Activated naive CD4-positive, alpha-beta T cell treated with anti-CD3 and anti-CD28 coated beads for 36 hours (primary cell): ENCODE measurements at places on chromosomes 6 and 20. TPM values are rescaled to one million over a fixed set of nuclear protein-coding genes. Genes with fewer than 3 reads are reported as not detected.

GRCh38 chr20:38579921-38580320 is 1.1 kb upstream of the ADIG start:
- no peak overlapping the region for H3K27ac ChIP-seq
- no peak overlapping the region for H3K4me3 ChIP-seq
- H3K27me3 ChIP-seq: no peaks in the 10 kb centered on the region
- no peaks in the 10 kb centered on the region for H3K4me1 ChIP-seq
- no peak for DNase-seq

- H3K4me3 ChIP-seq: no peak overlapping the region
- H3K27ac ChIP-seq: no peak overlapping the region
Observed at GRCh38 chr6:36627801-36628246, 33.7 kb downstream of the SRSF3 start.

DNA sequence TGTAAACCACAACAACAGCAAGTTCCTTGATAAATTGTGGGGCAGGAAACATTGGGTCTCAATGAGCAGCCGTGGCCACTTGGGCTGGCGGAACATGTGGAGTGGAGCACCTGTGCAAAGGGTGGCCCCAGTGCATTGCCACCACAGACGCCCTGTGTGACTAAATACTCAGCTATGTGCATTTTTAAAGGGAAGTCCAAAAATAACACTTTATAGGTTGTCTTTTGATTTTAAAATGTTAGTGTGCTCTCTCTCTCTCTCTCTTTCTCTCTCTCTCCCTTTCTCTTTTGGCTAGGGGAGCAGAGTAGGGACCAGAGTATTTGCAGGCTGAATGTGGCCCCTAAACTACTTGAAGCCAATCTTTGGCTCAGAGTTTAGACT is 236.3 kb downstream of the BCAS1 start:
- H3K4me1 ChIP-seq: peaks cover 53% of the 10 kb centered on the region
- H3K27ac ChIP-seq: no peak overlapping the region
- no peak overlapping the region for H3K4me3 ChIP-seq
- no peaks in the 10 kb centered on the region for H3K36me3 ChIP-seq
- no peak for DNase-seq

DNA sequence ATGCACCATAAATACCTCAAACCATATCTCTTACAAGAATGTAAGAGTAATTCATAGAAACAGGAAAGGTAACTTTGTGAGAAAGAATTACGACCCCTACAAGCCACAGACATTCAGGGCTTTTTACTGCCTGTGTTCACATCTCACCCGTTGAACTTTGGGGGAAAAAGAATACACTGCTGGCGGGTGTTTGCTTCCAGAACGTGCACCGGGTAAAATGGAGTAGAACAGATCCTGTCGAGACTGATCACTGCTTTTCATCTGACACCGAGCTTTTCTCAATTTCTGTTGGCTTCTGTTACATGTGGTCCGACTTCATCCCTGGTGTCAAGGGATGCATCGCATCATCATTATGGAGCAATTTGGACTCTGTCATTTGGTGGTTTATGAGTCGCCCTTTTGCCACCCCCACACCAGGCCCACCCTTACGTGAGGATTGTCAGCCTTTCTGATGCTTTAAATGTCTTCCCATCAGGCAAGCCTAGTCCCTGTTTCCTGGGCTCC is 219.2 kb upstream of the ZFP64 start:
- peak overlapping the region; percentile 17 for H3K27ac ChIP-seq
- DNase-seq: no peak
- H3K4me1 ChIP-seq: peaks cover 61% of the 10 kb centered on the region
- H3K4me3 ChIP-seq: peak overlapping the region; percentile 20
- H3K36me3 ChIP-seq: peaks cover 6% of the 10 kb centered on the region

DNA sequence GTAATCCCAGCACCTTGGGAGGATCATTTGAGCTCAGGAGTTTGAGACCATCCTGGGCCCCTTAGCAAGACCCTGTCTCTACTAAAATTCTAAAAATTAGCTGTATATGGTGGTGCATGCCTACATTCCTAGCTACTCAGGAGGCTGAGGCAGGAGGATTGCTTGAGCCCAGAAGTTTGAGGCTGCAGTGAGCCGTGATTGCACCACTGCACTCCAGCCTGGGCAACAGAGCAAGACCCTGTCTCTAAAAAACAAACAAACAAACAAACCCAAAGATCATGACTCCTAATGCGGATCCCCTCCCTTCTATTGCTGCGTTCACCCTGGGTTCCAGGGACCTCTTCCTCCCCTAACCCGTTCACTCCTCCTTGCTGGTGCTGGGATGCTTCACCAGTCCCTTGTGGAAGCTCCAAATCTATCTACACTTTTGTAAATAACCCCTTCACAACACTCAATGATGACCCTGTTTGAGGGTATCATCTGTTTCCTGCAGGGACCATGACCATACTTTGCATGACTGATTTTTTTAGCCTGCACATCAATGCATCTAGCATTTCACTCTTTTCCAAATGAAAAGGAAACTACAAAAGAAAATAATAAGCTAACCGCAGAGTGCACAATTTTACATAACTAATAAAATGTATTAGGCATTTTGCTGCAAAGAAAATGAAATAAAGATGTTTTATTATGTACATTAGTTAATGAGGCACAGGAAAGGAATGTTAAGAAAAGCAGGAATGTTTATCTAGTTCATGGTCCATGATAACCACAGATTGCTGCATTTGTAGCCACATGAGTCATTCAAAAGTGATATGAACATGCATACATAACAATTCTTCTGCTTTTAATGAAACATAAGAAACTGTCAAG is 30.5 kb upstream of the IPCEF1 start:
- H3K4me3 ChIP-seq: no peak overlapping the region
- DNase-seq: no peak
- H3K27ac ChIP-seq: no peak overlapping the region
- no peaks in the 10 kb centered on the region for H3K4me1 ChIP-seq
- H3K27me3 ChIP-seq: peaks cover 11% of the 10 kb centered on the region

DNA sequence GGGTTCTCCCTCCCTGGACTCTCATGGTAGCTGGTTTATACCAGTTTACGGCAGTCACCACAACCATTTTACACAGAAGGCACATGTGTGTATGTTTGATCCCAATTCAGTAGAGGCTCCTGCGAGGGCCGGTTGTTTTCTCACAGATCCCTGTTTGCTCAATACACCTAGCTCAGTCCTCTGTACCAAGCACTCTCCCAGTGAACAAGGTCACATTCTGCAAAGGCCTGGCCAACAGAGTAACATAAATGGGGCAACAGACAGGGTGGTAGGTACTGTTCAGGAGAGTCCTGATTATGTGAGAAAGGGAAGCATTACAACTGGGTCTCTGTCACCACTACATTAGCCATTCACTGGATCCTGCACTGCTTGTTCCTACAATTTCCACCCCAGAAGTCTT is 84.4 kb downstream of the ELOVL5 start:
- H3K27ac ChIP-seq: no peak overlapping the region
- no peak for DNase-seq
- peaks cover 2% of the 10 kb centered on the region for H3K4me1 ChIP-seq

GRCh38 chr20:21096321-21097043 is 9.7 kb downstream of the LINC00237 start:
- no peaks in the 10 kb centered on the region for H3K36me3 ChIP-seq
- H3K27me3 ChIP-seq: peaks cover 63% of the 10 kb centered on the region
- peaks cover 12% of the 10 kb centered on the region for H3K4me1 ChIP-seq
- H3K27ac ChIP-seq: no peak overlapping the region
- peak; percentile 14 for DNase-seq

- H3K27me3 ChIP-seq: no peaks in the 10 kb centered on the region
- DNase-seq: peak; percentile 43
- no peak overlapping the region for H3K27ac ChIP-seq
Observed at GRCh38 chr6:112037783-112038216, 16.1 kb upstream of the CCN6 start.

- DNase-seq: peak; percentile 71
- H3K27me3 ChIP-seq: no peaks in the 10 kb centered on the region
- peaks cover 68% of the 10 kb centered on the region for H3K4me1 ChIP-seq
- peak overlapping the region; percentile 85 for H3K4me3 ChIP-seq
Observed at GRCh38 chr6:33205191-33206026, 954 bp downstream of the HSD17B8 start.

DNA sequence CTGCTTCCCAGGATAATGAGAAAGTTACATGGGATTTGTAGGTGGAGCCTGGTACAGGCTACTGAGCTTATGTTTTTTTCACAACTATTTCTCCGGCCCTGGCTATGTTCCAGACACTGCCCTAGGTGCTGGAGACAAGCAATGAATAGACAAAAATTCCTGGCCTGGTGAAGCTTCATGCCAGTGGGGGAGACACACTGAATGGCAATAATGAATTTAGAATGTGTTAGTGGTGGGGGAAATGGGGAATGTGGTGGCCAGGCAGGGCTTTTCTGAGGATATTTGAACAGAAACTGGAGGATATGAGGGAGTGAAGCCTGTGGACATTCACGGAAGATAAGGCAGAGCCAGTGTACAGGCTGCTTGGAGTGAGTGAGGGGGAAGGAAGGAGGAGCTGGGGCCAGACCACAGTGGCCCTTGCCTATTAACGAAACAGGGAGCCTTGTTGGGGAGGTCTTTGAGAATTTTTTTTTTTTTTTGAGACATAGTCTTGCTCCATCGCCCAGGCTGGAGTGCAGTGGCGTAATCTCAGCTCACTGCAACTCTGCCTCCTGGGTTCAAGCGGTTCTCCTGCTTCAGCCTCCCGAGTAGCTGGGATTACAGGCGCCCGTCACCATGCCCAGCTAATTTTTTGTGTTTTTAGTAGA is 6.6 kb downstream of the FOXS1 start:
- no peaks in the 10 kb centered on the region for H3K36me3 ChIP-seq
- peaks cover 3% of the 10 kb centered on the region for H3K4me1 ChIP-seq
- no peak overlapping the region for H3K27ac ChIP-seq
- H3K4me3 ChIP-seq: no peak overlapping the region
- H3K27me3 ChIP-seq: no peaks in the 10 kb centered on the region

DNA sequence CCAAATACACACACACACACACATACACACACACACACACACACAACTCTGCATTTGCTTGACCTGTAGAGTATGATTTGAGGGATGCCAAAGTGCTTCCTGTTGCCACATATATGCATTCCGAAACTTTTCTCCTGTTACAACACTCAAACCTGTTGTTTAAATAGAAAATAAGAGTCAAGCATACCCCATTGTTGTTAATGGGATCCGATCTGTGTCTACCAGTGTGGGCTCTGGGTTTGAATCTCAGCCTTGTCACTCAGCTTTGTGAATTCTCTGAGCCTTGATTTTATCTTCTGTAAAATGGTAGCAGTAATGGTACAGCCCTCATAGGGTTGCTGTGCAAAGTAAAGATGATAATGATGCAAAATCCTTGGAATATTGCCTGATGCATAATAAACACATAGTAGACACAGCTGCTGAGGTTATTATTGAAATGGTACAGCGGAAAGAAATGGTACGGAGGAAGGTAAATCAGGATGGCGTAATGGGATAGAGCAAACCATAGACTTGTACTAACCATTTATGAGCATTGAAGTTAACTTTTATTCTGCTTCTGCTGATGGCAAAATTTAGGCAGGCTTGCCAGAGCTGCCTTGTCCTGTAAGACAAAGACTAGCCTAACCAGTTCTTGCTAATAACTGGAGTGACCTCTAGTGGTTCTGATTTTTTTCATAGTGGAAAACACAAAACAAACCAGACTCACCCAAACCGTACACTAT is 113.5 kb upstream of the PHACTR1 start:
- no peak overlapping the region for H3K27ac ChIP-seq
- H3K36me3 ChIP-seq: no peaks in the 10 kb centered on the region
- H3K4me3 ChIP-seq: no peak overlapping the region
- no peak for DNase-seq
- peaks cover 4% of the 10 kb centered on the region for H3K4me1 ChIP-seq
- peaks cover 20% of the 10 kb centered on the region for H3K27me3 ChIP-seq

DNA sequence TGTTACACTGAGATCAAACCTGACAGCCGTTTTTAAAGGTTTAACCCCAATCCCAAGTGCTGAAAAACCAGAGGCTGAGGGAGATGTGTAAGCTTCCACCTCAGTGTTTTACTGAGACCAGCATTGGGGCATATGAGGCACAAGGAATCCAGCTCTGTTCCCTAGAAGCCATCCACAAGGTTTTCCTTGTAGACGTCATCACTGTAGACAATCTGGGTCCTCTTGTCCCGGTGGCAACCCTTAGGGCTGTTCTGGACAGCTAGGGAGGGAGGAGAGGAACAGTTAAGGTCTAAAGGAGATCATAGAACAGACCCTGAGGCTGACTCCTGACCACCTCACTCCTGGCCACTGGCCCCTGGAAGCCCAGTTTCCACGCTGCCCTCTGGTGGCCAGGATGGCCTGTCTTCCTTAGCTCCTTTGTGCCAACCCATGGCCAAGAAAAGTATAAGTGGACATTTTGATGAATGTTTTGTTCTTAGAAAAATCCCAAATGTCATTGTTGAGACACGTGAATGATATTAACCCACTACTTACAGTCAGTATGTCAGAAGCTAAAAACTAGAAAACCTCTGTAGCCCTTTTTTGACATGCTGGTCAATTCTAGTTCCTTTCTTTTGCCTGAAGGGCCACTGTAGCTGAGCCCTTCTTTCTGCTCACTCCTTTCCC is 6.4 kb downstream of the CFB start:
- no peak overlapping the region for H3K4me3 ChIP-seq
- peaks cover 28% of the 10 kb centered on the region for H3K36me3 ChIP-seq
- DNase-seq: peak; percentile 60
- no peaks in the 10 kb centered on the region for H3K27me3 ChIP-seq

- H3K36me3 ChIP-seq: no peaks in the 10 kb centered on the region
- DNase-seq: no peak
- H3K4me3 ChIP-seq: no peak overlapping the region
- H3K27me3 ChIP-seq: peaks cover 6% of the 10 kb centered on the region
- H3K27ac ChIP-seq: no peak overlapping the region
Observed at GRCh38 chr6:140105857-140106256, 731.4 kb upstream of the CITED2 start.

- H3K27ac ChIP-seq: no peak overlapping the region
- H3K27me3 ChIP-seq: no peaks in the 10 kb centered on the region
- no peaks in the 10 kb centered on the region for H3K4me1 ChIP-seq
- no peak for DNase-seq
- no peak overlapping the region for H3K4me3 ChIP-seq
Observed at GRCh38 chr20:10971096-10971495, 297.3 kb upstream of the JAG1 start.

DNA sequence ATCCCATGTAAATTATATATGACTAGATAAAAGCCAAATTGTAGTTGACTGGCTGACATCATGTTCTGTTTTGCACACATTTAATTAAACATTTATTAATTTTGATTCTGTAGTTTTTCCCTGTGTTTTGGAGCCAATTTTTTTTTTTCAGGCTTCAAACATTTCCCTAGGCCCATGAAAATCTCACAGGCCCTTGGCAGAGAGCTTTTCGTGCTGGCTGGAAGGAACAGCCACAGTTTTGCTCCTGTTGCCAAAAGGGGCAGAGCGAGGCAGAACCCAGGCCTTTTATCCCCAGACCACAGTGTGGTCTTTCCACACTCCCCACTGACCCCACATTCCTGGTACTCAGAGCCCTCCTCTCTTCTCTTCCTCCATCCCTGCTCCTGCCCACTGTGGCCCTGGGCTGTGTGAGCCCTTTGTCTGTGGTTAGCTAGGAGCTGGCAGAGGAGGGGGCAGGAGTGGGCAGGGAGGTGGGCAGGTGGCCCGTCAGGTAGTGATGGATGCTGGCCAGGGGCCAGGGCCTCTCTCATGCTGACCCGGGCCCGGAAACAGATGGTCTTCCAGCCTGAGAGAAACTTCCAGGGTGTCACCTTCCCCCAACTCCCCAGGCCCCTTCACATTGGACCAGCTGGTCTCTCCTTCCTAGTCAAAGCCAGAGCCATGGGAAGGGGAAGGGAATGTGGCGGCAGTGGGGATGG is 19.4 kb upstream of the CCM2L start:
- no peak overlapping the region for H3K4me3 ChIP-seq
- no peaks in the 10 kb centered on the region for H3K36me3 ChIP-seq
- peaks cover 19% of the 10 kb centered on the region for H3K27me3 ChIP-seq
- no peaks in the 10 kb centered on the region for H3K4me1 ChIP-seq

Gene KCNB1
- total RNA-seq: not detected

Gene GDAP1L1
- 0.27 TPM for total RNA-seq

Gene BTN1A1
- 0.10 TPM for total RNA-seq

Gene TOP1
- total RNA-seq: 92.6 TPM

Gene CNR1
- total RNA-seq: not detected

Gene HLA-DQA2
- not detected for total RNA-seq

Gene TMEM244
- total RNA-seq: not detected

Gene RSPO4
- not detected for total RNA-seq
